Brain (organoid and tissue), 16 donors: ENCODE measurements at places on chromosomes 4 and X.

GRCh38 chrX:39609941-39610340 is 487.8 kb downstream of the BCOR start:
- no peak for DNase-seq

DNA sequence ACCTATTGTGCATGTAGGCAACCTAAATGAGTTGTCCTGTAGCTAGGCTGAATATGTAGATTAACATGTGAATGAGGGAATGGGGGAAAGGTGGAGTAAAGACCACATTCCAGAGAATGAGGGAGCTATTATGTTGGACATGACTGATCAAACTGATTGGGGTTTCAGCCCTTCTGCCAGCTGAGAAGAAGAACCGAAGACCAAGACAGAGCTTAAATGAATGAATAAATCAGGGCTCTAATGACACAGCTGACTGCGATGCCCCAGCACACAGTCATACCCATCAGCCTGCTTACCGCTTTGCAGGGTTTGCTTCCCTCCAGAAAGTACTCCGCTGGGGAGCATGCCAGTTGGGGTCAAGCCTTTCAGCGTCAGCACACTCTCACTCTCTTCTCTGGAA is 315.4 kb downstream of the PPP3CA start:
- DNase-seq = no peak

- DNase-seq = no peak
Observed at GRCh38 chr4:39998659-39999345, 21.1 kb upstream of the PDS5A start.

- DNase-seq = peak; percentile 33
Observed at GRCh38 chrX:115679460-115679859, 118.5 kb downstream of the PLS3 start.

GRCh38 chrX:6225288-6225910 is 3.3 kb downstream of the NLGN4X start:
- DNase-seq = peak; percentile 74

DNA sequence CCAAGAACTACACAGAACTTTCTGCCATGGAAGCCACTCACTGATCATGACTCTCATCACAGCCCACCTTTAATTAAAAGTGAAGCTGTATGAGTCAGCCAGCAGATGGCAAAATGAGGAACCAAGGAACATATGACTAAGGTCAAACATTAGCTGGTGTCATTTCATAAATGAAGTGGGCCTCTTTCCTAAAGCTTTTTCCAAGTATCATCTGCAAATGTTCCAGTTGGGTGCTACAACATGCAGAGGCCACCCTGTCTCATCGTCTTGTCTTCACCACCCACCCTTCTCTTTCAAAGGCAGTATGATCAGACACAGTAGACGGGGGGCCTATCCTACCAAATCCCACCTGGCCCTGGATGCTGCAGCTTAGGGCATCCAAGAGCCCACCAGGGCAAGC is 9.2 kb upstream of the EOLA1 start:
- DNase-seq = no peak

DNA sequence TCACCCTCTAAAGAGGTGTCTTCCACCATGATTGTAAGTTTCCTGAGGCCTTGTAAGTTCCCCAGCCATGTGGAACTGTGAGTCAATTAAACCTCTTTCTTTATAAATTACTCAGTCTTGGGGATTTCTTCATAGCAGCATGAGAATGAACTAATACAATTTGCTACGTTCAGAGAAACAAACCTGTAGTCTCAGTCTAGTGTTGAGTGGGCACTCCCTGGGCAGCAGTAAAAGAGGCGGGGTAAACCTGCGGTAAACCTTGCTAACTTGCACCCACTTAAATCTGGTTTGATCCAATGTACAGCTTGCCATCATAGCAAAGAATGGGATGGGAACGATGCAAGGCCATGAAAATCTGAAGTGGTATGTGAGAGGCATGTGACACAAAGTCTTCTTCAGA is 22.4 kb downstream of the GRXCR1 start:
- no peak for DNase-seq

- no peak for DNase-seq
Observed at GRCh38 chr4:88857588-88857987, 160.0 kb upstream of the NAP1L5 start.

DNA sequence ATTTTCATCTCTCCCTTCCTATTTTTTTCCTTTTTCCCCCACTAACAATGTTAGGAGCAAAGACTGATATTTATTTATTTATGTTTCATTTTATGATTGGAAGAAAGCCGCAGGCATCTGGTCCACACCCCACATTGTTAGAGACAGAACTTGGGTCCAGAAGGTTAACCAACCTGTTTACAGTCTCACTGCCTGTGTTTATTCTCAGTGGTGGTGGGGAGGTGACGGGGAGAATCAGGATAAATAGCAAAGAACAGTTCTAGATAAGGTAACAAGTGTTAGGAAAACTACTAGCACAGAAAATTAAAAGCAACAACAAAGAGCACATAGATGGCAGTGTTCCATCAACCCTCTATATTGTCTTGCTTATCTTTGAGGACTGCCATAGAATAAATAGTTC is 301.7 kb upstream of the DIPK2B start:
- DNase-seq = no peak

GRCh38 chr4:55634417-55635128 is 1.5 kb downstream of the NMU start:
- DNase-seq = peak; percentile 2
